ENCODE measurements at places on chromosomes 11 and 22.

DNA sequence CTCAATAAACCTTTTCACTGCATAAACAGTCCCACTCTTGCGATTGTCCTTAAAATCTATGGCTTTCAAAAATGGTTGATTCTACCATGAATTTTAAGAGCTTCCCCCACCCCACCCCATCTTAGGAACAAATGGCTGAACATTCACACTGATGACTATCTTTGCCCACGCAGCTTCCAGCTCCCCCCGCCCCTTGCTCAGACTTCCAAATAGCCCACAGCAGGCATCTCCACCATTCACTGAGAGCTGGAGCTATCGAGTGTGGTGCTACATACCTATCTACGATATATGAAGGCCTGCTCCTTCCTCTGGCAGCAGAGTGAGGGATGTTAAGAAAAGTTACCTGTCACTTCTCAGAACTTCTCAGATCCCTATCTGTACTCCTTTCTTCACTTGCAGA lies 26.7 kb downstream of the EIF3F start:
- no peak for DNase-seq

DNA sequence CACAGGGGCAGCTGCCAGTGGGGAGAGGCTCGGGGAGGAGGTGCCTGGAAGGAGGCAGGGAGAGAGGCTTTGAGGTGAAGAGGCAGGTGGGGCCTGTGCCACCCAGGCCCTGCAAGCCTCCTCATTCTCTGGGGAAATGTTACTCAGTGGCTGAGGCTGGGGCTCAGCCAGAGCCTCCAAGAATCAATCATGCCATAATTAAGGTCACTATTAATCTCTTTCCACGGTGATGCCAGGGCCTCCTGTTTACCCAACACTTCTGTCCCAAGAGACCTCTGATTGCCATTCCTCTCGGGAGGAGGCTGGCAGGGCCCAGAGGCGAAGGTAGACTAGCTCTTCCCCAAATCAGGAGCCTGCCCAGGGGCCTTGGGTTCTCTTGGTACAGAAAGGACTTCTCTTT lies 38.4 kb downstream of the GDPD5 start:
- no peak for DNase-seq

DNA sequence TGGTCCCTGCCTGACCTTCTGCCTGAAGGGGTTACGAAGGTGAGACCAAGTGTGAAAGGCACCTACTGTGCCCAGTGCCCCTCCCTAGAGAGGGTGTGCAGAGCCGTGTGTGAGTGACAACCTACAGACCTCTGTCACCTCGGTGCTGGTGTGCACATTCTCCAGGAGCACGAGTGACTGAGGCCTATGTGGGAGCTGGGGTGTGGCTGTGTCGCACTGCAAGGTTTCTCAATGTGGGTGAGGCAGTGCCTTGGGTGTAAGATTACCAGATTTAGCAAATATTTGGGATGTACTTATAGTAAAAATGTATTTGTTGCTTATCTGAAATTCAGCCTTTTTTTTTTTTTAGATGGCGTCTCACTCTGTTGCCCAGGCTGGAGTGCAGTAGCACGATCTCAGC lies 5.6 kb downstream of the STARD10 start:
- no peak for DNase-seq

DNA sequence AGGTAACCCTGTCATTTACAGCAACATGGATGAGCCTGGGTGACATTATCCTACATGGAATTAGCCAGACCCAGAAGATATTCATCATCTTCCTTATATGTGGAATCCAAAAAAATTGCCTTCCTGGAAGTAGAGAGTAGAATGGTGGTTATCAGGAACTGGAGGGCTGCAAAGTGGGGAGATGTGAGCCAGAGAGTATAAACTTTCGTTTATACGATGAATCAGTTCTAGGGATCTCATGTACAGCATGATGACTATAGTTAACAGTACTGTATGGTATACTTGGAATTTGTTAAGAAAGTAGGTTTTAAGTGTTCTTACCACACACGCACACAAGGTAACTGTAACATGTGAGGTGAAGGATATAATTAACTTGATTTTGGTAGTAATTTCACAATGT lies 79.1 kb downstream of the TBC1D22A start:
- DNase-seq, result no peak

GRCh38 chr11:2527621-2528291 lies 82.9 kb downstream of the KCNQ1 start:
- DNase-seq, result no peak

DNA sequence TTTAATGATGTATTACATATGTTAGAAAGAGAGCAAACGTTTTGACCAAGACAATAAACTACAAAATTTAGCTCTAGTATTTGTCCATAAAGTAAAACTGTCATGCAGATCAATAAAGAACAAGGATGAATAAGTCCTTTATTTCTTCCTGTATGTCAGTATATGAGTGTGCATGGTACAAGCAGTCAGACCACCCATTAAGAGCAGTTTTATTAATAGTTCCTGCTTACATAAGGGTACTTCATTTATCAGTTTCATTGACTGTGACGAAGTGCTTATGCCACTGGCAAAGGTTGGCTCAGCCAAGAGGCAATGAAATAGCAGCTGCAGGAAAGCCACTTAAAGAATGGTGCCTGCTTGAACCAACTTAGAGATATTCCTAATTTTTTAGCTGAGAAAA lies 913.0 kb upstream of the CNTN5 start:
- DNase-seq, result no peak

GRCh38 chr11:85679576-85679975 lies 6.4 kb downstream of the CCDC89 start:
- no peak for DNase-seq

GRCh38 chr11:2865922-2866577 lies 19.5 kb downstream of the CDKN1C start:
- DNase-seq, result no peak

DNA sequence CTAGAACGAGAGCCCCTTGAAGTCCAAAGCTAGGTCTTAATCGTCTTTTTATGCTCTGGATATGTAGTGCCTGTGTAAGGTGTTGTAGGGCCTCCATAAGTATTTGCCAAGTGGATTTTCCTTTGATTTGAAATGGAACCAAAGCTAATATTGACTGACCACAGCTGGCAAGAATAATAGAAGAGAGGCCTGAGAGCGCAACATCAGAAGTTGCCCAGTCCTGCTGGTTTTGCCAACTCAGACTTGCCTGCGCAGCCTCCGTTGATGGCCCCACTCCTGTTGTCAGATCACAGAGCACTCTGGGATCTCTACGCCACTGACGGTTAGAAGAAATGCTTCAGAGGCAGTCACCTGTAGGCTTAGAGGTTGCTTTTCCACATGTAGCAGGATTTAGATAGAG lies 251.2 kb downstream of the TENM4 start:
- DNase-seq, result no peak

GRCh38 chr11:65210361-65210731 lies 28.6 kb downstream of the CAPN1 start:
- DNase-seq, result no peak

- no peak for DNase-seq
These were observed 35.3 kb downstream of the IMMP1L start for GRCh38 chr11:31474083-31474482.

- DNase-seq, result no peak
These were observed 3.2 kb downstream of the PPIL2 start for GRCh38 chr22:21669026-21669425.

DNA sequence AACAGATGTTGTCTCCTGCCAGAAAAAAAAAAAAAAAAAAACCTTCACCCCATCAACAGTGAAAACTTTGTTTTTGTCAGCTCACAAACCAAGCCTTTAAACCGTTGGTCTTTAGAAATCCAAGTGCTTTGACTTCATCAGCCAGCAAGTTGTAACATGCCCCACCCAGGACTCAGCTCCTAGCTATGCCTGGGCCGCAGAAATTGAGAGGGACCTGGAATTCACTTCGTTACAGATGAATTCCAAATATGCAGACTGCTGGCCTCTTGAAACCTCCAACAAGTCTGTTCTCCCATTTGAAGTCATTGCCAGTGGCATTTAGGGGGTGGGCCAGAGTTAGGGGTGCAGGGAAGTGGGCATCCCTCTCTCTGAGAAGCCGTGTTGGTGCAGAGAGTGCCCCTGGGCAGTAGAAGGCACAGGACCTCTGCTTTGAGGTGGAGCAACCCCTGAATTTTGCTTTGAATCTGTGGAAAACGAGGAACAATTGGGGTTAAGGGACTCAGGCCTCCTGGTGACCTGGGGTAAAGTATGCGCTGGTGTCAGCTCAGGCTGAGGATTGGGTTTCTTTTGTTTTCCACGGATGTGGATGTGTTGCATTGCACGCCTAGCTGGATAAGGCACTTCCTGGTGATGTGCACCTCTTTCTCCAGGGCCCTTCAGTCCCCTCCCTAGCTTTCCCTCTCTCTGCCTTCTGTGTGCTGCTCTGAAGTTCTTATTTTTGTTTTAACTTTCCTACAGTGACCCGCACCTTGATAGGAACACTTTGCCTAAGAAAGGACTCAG lies 109.5 kb downstream of the DBX1 start:
- DNase-seq, result no peak

GRCh38 chr11:31480930-31481329 lies 28.5 kb downstream of the IMMP1L start:
- no peak for DNase-seq

DNA sequence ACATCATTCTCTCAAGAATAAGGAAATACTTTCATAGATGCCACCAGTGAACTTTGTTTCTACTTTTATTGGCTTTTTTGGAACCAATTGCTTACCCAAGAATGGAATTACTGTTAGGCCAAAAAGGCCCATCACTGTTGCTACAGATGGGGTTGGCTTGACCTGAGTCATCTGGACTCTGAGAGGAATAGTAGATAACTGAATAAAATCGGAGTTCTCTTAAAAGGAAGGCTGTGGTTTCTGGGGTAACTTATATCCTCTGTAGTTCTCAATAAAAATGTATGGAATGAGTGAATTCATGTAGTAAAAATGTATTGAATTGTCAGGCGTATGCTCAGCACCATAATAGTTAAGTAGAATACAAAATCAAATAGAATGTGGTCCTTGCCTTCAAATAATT lies 56.6 kb downstream of the ARHGEF12 start:
- no peak for DNase-seq

- no peak for DNase-seq
These were observed 2352.8 kb upstream of the RAG2 start for GRCh38 chr11:38950867-38951266.

- no peak for DNase-seq
These were observed 64.2 kb downstream of the DGCR2 start for GRCh38 chr22:19057999-19058491.

DNA sequence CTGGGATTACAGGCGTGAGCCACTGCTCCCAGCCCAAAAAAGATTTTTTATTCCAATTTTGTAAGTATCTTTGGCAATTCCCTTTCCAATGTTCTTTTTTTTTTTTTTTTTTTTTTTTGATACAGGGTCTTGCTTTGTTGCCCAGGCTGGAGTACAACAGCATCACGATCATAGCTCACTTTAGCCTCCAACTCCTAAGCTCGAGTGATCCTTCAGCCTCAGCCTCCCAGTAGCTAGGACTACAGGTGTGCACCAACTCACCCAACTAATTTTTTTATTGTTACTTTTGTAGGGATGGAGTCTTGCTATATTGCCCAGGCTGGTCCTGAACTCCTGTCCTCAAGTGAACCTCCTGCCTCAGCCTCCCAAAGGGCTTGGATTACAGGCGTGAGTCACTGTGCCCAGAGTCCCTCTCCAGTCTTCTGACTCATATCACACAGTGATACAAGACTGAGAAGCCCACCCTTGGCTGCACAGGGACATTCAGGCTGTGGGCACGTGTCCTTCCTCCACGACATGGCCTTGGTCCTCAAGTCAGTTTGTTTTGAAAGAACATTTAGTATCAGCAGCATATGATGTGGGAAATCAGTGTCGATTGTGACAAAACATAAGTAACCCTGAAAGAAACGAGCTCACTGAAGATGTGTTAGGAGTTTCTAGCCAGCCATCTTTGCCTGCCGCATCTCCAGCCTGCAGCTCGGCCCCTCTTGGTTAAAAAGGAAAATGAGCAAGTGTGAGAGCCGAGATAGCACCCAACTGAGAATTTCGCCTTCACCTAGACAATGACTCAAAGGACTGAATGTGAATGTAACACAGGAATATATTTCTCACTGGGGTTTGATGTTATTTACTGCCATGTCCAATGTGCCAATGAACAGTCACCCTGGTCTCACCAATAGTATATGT lies 175.5 kb downstream of the MN1 start:
- DNase-seq, result no peak

GRCh38 chr11:47998733-47999359 lies 18.5 kb downstream of the PTPRJ start:
- no peak for DNase-seq

GRCh38 chr22:35914357-35914664 lies 114.3 kb downstream of the RBFOX2 start:
- no peak for DNase-seq

DNA sequence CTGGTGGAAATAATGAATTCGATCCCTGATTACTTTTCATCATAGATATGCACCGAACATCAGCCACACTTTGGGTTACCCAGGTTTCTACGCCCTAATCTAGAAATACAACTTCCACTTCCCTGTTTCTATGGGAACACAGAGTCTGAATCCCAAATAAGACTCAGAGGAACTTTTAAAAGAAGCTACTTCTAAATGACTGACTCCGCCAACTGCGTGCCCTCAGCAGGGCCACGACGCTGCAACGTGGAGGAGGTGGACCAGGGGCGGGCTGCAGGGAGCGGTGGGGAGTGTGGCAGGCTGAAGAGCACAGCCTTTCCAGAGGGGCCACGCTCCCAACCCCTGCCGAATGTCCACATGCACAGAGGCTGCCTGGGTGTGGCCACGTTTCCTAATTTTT lies 304.0 kb downstream of the SHANK2 start:
- DNase-seq, result no peak

DNA sequence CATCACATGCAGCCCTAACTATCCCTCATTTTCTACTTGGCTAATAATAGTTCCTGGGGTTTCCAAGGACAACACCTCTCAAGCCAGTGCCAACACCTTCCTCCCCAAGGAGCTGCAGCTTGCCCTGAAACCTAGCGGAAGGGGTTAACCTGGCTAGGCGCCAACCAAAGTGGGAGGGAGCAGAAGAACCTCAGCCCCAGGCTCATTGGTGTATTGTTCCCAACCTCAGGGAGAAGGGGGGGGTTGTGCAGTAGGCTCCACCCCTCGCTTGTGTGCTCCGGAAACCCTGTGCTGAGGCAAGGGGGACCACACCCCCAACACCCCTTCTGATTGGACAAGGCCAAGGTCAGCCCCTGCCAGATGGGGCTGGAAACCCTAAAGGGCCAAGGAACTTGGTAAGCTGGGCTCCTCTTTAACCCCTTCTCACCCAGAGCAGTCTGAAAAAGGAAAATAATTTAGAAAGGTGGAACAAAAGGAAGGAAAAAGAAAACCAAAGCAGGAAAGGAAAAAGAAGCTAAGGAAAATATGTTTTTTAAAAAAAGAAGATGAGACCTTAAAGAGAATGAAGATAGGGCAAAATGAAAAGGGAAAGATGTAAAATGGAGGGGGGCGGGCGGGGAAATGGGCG lies 2.5 kb downstream of the MTA2 start:
- peak; percentile 89 for DNase-seq

- no peak for DNase-seq
These were observed 46.1 kb upstream of the PRDM11 start for GRCh38 chr11:45100339-45100738.

Measured in substantia nigra (tissue), 51 donors.